Stimulated activated CD4-positive, alpha-beta T cell treated with anti-CD3 and anti-CD28 coated beads, Interleukin-4, amount 100 ng/mL, for 48 hours (primary cell): ENCODE measurements at places on chromosomes 6 and 20.

DNA sequence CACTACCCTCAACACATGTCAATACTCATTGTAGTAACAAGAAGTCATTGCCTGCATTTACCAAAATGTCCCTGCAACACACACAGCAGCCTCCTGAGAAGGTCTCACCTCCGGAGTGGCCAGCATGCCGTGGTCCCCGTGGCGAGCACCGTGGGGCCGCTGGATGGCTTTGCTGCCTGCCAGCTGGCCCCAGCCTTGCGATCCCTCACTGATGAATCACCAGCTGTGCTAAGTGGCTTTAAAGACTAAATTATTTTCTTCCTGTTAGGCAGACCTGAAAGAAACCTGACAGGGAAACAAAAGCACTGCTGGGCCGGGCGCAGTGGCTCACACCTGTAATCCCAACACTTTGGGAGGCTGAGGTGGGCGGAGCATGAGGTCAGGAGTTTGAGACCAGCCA, 306.7 kb downstream of the CDH4 start:
- DNase-seq: no peak

GRCh38 chr6:9783567-9783966, 631.3 kb downstream of the TFAP2A start:
- no peak for DNase-seq

DNA sequence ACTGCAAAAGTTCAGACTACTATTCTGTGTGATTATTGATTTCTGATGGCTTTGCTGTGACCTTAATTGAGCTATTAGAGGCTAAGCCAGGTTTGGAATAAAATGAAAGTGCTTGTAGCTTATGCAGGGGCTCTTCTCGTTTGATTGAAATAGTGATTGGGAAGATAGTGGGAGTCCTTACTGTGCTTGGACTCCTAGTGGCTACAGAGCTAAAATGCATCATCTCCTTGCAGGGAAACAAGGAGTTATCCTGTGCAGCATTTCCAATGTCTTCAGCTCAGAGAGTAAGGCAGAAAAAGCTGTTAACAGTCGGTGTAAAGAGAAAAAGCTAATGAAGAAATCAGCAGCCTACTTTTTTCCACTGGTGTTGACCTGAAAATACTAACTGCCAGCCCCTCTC, 173.5 kb downstream of the SLC35F1 start:
- no peak for DNase-seq

DNA sequence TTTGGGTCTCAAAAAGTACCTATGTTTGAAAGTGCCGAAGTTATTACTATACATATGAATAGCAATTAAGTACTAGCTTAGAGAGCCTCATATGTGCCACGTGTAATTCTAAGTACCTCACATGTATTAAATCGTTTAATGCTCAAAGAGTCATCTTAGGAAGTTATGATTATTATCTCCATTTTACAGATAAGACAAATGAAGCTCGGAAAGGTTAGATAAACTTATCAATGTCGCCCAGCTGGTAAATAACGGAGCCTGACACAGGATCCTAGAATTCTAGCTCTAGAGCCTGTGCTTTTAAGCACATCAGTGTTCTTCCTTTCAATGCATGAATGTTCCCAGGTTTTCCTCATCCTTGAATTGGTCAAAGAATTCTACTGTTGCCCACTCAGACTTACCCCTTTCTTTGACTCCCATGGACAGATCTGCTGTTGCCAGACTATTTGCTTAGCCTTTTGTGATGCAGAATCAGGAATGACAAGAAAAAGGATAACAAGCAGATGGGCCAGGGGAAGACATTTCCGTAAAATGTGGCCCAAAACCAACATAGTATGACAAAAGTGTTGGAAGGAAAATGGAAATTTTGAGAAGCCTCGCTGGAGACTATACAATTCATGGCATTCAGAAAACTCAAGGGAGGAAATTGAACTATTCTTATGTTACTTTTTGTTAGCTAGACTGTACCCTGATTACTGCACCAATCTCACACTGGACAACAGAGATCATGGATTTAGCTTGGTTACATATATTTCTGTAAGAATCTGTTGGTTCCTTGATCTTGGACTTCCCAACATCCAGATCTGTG, 237.1 kb upstream of the CITED2 start:
- DNase-seq: no peak

- no peak for DNase-seq
These were observed 31.1 kb upstream of the DYNLRB1 start for GRCh38 chr20:34485068-34485634.

GRCh38 chr20:63247671-63248228, 6.5 kb downstream of the NKAIN4 start:
- no peak for DNase-seq

DNA sequence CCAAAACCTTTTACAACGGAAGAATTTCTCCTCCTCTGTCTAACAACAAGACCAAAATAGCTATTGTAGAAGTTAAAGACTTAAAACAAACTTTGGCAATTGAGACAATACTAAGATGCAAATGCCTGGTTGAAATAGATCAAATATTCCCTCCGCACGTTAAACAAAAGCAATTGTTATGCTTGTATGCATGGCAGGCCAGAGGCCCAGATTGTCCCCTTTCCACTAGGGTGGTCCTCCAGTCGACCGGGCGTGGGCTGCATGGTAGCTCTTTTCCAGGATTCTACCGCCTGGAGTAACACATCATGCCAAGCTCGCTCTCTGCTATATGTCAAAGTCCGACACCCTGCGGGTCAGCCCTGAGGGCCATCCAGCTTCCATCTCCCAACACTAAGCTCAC, 234.7 kb downstream of the RNGTT start:
- no peak for DNase-seq

GRCh38 chr6:110356778-110357177, 1.4 kb downstream of the METTL24 start:
- DNase-seq: no peak

DNA sequence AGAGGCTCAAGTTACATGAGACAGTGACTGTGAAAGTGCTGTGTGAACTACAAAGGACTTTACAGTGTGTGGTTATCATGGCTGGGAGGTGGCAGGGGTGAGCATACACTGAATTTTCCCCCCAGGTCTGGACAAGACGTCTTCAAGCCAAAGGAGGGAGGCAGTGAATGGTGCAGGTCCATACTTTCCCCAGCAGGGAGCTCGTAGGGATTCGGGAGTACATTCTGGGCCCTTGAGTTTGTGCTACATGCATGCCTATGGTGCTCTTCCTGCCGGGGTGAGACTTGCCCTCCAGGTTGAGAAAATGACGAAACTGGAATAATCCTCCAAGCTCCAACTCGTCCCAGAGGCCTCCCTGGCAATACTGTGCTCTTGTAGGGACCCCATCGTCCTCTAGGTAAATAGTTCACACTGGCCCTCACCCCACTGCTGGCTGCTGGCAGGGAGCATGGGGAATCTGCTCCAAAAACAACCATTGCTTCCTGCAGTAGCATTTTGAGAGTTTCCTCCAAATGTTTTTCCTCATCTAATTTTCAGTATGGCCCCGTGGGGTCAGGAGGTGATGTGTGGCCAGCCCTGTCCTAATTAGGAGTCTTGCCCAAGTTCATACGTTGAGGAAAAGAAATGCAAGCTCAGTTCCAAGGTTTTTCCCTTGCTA, 57.6 kb downstream of the ZNF831 start:
- no peak for DNase-seq

DNA sequence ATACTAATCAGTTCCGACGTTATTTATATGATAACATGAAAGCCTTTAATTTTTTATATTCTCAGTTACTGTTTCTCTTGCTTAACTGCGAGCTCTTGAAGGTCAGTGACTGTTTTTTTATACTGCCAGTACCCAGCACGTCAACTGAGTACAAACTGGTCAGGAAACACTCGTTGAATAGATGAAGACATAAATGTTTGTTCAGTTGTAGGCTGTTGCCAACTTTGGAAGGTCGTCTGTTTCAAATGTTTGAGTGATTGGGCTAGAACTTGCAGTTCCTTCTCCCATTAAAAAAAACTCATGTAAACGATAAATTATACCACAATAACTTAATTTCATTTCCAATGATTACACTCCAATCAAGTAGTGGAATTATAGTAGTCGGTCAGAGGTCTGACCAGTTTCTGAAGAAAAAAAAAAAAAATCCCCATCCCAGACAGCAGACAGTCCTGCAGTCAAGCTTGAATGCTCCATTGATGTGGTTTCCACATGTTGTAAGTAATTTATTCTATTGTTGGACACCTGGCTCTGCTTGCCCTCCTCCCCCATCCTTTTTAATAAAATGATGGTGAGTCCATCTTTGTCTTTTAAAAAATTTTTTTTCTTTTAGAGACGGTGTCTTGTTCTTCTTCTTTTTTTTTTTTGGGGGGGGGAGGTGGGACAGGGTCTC, 81.1 kb downstream of the SASH1 start:
- DNase-seq: no peak

DNA sequence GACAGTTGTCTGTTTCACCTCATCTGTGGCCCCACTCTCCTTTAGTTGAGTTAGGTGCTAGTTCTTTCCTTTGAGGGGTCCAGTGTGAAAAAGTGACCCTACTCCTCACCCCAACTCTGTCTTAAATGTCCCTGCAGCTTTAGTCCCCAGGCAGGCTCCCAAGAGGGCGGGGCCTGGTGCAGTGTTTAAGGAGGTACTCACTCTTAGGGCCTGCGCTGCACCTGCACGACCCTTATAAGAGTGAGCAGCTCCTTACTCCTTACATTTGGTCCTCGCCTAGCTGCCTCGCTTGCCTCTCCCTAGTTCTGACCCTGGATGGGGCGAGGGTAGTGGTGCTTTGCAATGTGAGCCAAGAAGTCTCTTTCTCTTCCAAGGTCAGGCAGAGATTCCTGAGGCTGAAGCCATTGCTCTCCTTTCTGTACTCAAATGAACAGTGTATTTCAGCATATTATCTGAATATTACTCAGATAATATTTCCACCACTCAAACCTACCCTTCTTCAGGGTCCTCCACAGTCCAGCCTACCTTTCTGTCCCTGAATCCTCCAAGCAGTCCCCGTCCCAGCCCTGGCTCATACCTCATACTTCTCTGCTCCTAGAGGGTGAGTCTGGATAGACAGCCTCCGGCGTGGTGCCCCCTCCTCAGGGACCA, 11.9 kb upstream of the VEGFA start:
- no peak for DNase-seq

- DNase-seq: no peak
These were observed 286.8 kb downstream of the ESR1 start for GRCh38 chr6:152094276-152094675.

DNA sequence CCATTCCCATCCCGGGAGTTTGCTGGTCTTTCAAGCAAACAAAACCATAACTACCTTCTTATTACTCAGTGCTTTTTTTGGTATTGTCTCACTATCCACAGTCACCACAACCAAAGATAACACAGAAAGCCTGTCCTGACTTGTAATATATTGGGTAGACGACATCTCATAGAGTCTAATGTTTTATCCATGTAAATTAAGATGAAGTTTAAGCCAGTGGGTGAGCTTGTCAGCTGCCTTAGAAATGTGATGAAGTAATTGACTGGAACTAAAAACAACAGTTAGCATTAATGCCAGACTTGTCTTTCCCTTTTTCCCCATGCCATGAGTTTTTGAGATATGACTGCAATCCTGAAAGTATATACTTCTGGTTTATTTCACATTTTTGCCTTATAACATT, 282.7 kb upstream of the PRDM1 start:
- no peak for DNase-seq

DNA sequence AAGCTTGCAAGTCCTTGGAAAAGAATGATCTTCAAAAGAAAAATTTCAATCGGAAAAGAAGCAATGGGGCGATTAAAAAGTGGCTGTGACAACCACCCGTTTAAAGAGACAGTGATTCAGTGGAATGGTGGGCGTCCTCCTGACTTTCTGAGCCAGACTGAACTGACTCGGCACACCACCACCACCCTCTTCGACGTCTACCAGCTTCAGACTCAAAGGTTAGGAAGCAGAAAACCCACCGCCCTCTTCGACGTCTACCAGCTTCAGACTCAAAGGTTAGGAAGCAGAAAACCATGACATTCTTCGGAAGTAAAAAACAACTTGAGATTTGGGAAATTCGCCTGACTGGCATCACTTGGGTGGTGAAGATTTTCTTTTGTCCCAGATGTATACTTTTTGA, 28.3 kb upstream of the IRF4 start:
- no peak for DNase-seq

- DNase-seq: no peak
These were observed at the start of gene CLPSL2 for GRCh38 chr6:35776364-35777215. Gene CLPSL2, plus strand, starts transcription at chr6:35776598. Its CDS starts 21 bp downstream, at chr6:35776619.

DNA sequence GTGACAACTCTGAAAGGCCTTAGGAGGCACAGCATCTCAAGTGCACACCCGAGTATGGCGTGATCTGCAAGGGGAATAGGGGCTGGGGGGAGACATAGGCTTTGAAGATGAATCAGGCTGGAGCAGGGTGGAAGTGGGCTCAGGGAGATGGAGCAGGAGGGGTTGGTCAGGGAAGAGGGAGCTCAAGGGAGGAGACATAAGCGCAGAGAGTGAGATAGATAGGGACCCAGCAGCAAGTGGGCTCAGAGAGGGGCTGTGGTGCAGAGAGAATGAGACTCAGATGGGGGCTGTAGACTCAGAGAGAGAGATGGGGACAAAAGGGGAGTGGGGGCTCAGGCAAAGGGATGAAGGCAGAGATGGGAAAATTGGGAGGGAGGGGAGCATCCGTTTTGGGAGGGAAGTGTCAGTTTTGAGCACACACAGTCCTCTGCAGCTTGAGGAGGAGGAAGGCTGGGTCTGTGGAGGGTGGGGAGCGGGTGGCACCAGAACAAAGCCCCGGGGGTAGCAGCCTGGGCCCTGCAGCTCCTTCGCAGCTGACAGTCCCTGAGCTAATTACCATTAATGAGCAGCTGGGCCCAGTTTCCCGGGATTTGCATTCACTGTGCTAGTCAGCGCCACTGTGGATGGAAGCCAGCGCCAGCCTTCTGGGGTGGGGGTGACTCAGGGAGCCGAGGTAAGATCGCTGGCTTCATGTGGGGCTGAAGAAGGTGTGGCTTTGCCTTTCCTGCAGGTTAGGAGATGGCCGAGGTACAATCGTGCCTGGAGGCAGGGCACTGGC, 18.7 kb downstream of the SRXN1 start:
- no peak for DNase-seq

DNA sequence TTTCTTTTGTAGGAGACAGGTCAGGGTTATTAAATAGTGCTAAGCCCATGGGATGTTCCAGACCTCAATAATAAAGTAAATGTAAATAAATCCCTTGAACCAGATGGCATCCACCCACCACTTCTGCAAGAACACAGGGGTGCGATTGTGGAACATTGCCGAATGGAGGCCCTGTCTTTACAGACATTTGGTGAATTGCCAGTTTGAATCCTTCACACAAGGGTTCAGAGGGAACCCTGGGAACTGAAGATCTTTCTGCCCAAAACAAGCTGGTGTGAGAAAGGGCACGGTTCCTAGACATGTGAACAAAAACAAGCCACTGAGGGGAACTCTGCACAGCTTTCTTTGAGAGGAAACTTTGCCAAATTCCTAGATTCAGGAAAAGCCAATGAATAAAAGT, 30.2 kb upstream of the RNF8 start:
- no peak for DNase-seq

GRCh38 chr6:44935693-44936300, 392.3 kb upstream of the RUNX2 start:
- no peak for DNase-seq

DNA sequence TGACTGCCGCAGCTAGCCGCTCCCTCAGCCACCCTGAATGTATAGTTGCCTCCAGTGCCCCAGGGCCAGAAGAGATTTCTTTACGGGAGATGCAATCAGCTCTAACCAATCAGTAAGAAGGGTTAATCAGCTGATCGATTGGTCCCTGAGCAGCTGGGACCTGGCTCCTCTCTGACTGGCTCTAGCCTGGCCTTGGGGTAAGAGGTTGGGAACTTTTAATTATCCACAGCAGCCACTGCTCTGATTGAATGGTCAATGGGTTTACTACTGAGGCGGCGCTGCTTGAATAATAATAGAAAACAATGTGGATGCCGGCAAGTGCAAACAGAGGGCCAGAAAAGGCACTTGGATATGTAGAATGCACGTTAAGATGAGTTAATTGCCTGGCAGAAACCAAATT, 99.8 kb downstream of the TFAP2A start:
- DNase-seq: no peak
